HuH-7.5 (cell line): ENCODE measurements at places on chromosomes 3 and 15.

GRCh38 chr3:189071446-189071845 lies 100.3 kb upstream of the TPRG1 start:
- DNase-seq, result no peak

DNA sequence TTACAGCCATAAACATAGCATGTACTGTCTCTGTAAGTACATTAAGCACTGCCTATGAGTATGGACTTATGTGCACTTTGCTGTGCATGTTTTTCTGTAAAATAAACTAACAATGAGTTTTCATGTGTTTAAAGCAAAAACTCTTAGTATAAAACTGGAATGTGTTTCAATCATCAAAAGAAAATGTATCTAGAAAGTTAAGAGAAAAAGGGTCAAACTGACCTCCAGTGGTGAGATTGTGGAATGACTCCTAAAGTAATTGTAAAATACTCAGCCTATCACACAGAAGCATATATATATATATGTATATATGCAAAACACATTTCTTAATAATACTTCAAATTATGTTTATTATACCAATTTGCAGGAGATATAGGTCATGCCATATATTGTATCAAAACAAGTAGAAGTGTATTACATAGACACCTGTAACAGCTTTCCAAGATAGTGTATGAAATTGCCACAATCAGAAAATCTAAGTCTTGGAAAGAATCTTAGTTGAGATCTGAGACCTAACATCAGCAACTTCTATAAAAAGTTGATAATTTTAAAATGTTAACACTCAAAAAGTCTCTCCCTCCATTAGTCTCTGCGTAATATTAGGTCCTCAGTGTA lies 199.6 kb downstream of the FMN1 start:
- DNase-seq, result no peak

GRCh38 chr3:11288786-11289637 lies 16.8 kb downstream of the ATG7 start:
- no peak for DNase-seq

DNA sequence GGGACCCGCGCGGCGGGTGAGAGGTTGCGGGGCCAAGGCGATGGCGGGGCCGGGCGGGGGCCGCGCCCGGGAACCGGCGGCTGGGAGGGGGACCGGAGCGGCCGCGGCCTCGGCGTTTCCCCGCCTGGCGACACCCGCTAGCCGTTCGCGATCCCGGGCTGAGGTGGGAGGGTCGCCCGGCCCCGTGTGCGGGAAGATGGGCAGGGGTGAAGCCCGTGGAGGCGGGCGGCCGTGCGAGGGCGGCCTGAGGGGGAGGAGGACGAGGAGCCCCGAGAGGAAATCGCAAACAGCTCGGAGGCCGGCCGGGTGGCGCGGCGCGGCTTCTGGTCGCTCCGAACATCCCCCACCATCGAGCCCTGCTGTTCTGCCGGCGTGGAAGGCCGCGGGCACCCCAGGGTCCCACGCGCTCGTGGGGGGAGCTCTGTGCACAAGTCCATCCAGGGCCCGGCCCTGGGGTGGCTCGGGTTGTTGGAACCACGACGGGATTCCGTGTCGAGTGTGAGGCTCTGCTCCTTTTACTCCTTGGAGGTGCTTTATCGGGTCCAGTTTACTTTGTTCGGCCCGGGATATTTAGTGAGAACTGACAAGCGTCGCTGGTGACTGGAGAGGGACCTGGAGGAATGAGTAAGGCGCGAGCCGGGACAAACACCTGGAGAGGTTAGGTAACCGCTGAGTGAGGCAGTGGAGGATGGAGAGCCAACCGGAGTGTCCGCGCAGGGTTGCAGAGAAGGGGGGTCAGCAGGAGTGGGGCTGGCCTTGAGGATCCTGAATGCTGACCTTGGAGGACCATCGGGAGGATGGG lies 728 bp downstream of the CRTC3 start:
- DNase-seq, result peak; percentile 86

DNA sequence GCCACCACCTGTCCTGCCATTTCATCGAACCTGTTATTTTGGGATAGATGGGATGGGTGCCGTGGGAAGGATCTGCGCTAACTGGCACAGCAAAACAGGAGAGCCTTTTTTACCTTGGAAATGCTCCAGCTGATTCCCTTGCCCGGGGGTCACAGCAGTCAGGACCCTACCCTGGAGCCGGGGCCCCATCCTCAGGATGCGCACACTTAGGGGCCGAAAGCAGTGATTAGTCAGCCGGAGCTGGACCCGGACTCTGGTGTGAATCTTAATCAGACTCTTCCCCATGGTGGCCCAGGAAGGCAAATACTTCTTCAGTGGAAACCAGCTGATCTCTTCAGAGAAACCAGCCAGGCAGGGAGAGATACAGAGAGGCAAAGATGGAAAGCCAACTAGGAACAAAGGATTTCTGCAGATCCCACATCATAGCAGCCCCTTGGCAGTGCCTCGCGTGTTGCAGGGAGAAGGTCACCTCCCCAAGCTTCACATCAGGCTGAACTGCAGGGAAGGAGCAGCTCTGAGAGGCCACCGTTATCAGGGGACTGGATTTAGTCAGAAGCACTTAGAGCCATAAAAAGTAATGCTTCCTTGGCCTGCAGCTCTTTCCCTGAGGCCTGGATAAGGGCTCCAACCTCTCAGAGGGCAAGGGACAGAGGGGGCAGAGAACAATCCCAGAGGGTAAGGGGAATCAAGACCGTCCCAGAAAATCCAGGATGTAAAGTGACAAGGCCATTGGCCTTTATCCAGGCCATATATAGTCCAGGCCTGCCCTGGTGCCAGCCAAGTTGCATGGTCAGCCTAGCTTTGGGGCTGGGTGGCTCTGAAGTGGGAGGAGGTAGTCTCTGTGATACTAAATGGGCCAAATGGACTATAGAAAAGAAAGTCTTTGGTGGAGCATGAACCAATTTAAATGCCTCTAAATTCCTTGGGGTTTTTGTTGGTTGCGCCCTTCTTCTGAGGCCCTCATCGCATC lies 52.9 kb downstream of the WDR76 start:
- no peak for DNase-seq

GRCh38 chr3:194265505-194265892 lies 85.6 kb downstream of the CPN2 start:
- no peak for DNase-seq

DNA sequence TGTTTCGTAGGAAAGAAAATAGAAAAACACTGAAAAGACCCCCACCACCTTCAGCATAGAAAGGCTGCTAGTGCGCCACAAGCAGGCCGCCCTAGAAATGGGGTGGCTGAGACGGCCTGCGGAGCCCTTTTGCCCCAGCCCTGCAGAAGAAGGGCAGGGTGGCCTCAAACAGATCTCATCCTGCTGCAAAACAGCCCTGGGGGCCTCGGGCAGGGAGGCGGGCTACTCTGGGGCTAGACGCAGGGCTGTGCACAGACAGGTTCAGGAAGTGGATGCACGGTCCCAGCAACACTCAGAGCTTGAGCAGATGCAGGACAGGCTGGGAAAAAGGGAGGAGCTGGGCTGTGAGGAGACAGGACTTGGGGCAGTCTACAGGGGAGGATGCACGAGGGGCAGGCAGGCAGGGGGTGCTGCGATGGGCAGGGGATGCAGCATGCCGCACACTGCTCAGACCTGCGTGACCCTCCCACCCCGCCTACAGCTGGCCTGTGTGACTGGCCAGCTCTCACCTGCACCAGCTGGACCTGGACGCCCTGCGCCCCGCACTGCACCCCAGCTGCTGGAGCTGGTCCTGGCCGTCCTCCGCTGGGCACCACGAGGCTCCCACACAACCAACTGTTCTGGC lies 34.3 kb downstream of the ZXDC start:
- no peak for DNase-seq

DNA sequence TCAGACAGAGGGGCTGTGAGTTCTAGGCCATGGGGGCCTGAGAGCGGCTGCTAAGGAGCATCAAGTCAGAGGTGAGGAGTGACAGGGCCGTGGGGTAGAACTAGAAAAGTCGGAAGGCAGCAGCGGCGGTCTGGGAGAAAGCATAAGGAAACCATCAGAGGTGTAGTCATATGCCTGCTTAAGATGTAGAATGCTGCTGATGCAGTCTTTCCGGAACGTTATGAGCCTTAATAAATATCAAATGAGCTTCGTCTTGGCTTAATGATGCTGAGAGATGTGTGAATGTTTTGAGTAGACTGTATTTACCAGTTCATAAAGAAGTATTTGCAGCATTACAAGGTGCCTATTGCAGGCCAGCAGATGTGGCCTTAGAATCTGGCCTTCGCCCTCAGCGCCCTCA lies 15.2 kb downstream of the ATG7 start:
- DNase-seq, result no peak

DNA sequence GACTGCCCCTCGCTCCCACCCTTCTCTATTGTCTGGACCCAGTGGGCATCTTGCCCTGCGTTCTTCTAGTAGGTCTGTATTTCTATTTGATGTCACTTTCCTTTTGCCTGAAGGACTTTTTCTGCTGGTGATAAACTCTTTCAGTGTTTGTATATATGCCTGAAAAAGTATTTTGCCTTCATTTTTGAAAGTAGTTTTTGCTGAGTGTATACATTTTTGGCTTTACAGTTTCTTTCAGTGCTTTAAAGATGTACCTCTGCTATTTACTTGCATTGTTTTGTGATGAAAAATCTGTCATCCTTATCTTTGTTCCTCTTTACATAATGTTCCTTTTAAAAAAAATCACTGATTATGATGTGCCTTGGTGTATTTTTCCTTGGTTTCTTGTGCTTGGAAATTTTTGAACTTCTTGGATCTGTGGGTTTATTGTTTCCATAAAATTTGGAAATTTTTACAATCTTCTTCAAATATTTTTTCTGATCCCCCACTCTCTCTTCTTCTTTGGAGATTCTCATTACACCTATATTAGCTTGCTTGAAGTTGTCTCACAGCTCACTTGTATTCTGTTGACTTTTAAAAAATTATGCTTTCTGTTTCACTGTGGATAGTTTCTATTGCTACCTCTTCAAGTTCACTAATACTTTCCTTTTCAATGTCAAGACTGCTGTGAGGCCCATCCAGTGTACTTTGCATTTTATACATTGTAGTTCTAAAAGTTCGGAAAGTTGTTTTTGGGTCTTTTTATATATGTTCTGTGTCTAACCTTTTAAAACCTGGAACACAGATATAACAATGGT lies 67.8 kb downstream of the RGMA start:
- DNase-seq, result no peak

- DNase-seq, result no peak
Observed at GRCh38 chr3:11536936-11537612, 106.6 kb downstream of the VGLL4 start.

DNA sequence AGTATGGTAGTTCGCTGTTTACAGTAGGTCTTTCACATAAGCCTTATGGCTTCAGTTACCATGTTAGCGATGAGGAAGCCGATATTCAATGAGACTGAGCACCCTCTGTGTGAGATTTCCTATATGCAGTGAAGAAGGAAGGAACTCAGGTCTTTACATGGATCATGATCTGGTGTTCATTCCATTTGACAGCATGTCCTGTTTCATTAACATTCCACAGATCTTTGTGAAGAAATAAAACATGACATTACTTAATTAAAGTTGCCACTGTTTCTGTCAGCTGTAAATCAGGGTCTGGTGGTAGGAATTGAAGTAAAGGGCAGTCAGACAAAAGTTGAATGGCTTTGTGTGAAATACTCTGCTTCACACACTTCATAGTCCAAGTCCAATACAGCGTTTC lies 768.6 kb downstream of the ZPLD1 start:
- DNase-seq, result no peak

- no peak for DNase-seq
Observed at GRCh38 chr3:46899151-46900006, 21.9 kb downstream of the PTH1R start.

DNA sequence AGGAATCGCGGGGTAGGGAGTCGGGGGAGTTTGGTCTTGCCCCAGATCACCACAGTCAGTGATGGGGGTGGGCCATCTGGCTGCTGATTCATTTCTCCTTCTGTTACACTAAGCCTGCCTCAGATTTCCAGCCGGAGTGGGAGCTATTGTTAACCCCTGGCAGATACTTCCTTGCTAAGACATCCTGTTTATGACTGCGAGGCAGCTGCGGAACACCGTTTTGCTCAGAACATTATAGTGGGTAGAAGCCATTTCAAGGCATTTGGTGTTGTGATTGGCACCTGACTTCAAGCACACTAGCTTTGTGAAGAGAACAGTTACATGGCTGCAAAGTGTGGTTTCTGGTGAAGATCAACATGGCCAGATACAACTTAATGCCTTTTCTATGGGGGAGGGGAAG lies 73.8 kb downstream of the FLNB start:
- no peak for DNase-seq

GRCh38 chr3:139339219-139339906 lies 4.5 kb upstream of the MRPS22 start:
- DNase-seq, result no peak
